RCC 7860 (cell line): ENCODE measurements at places on chromosomes 7 and 10.

DNA sequence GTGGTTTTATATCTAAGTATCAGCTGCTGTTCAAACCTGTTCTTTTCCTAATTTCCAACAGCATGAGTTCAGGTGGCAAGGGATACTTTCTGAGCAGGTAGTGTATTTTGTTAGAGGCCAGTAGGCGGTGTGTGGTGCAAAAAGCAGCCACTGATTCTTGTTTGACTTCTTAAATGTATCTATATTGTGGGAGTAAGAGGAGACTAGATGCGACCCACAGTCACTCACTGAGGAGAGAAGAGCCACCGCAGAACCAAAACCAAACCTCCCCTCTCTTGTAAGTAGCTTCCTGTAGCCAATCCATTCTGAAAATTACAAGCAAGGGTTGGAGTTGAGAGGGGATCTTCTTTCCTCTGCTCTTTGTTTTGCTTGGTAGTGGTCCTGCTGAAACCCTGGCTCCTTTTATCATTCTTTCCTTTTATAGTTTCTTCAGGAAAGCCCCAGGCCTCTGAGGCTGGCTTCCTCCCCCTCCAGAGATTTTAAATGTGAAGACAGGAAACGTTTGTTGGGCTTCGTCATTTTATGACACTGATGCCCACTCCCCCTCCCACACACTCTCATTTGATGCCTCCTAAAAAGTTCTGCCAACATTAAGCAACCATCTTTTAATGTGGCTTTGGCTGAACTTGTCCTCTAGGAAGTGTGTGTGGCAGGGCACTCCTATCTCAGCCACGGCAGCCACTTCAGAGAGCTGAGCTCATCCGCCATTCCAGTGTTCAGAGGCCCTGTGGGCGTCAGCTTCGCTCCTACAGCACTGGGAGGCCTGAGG is 566.0 kb downstream of the SUGCT start:
- DNase-seq = no peak

GRCh38 chr10:56319386-56319785 is 41.7 kb downstream of the ZWINT start:
- DNase-seq = peak; percentile 59

GRCh38 chr7:128210590-128211570 is 30.2 kb upstream of the LEP start:
- no peak for DNase-seq

- no peak for DNase-seq
These were observed 295.9 kb upstream of the ZNF32 start for GRCh38 chr10:43944381-43945093.

DNA sequence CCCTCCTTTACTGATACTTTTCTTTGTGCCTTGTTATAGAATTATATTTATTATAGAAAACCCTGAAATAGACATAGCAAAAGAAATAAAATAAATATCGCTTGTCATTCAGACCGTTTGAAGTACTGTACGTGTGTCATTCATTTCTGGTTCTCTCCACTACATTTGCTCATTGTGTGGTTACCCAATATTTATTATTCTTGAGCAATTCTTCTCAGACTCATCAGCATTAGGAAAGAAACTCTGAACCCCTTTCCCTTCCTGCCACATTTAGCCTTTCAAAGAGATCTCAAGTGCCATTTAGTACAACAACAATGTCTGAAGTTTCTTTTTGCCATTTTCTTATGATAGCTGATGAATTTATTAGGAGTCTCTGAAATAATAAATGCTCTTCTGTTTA is 154.1 kb downstream of the KIAA1217 start:
- no peak for DNase-seq

- peak; percentile 70 for DNase-seq
These were observed 1.8 kb downstream of the PFKFB3 start for GRCh38 chr10:6204341-6205191.

DNA sequence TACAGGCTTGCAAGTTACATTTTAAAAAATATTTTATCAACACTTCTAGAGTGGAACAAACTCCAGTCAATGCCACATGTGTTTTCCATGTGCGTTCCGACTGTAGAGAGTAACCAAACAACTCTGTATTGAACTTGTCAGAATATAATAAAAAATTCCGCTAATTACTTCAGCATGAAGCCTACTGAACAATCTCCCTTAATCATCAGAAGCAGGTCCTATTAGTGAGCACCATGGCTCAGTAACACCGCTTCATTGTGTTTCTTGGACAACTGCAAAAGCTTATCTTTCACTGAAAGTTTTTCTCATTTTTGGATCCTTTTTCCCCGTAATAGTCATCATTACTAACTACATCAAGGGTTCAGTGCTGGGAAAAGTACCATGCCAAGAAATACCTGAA is 117.0 kb downstream of the MKX start:
- DNase-seq = no peak

GRCh38 chr10:93516006-93516380 is 19.6 kb downstream of the CEP55 start:
- no peak for DNase-seq

DNA sequence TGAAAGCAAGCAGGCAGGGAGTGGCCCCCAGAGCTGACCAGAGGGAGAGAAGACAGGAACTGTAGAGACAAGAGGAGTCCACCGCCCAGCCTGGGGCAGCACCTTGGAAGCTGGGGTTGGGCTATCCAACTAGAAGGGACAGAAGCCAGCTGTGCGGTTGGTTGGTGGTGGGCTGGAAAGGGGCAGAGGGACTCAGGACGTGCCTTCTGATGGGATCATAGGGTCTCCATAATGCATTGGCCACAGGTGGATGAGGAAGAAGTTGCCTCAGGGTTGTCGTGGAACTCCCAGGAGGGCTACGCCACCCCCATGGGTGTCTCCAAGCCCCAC is 114.0 kb upstream of the RET start:
- no peak for DNase-seq

- DNase-seq = no peak
These were observed 99.4 kb upstream of the TMEM106B start for GRCh38 chr7:12111422-12112405.

DNA sequence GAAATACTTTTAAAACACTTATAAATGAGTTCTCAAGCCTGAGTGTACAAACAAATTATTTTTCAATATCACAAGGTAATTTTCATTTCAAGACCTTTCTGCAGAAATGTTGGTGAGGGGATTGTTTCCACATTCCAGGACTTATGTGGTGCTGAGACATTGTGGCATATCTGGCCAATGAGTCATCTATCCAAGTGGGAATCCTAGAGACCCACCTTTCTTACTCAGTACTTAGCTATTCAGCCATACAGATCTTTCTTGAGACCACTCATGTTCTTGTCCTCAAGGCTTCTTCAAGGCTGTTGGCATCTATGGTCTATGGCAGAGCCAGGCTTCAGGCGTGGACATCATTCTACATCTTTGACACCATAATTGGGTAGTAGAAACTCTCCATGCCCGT is 225.4 kb downstream of the DKK1 start:
- peak; percentile 85 for DNase-seq

DNA sequence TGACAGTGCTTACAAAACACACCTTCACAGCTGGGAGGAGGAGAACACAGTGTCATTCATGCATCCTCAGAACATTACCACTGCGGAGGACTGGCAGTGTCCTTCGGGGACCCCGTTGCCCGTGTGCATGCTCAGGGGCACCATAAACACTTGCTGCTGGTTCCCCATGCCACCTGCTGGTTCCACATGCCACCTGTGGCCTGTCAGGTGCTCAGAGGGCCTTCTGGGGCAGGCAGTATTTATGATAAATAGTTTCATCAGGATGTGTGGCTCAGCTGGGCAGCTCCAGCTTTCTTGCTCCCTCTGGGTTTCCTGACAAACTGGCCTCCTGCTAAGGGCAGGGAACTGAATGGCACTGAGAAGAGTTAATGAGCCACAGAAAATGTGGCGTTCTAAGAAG is 32.1 kb downstream of the CELF2 start:
- no peak for DNase-seq

DNA sequence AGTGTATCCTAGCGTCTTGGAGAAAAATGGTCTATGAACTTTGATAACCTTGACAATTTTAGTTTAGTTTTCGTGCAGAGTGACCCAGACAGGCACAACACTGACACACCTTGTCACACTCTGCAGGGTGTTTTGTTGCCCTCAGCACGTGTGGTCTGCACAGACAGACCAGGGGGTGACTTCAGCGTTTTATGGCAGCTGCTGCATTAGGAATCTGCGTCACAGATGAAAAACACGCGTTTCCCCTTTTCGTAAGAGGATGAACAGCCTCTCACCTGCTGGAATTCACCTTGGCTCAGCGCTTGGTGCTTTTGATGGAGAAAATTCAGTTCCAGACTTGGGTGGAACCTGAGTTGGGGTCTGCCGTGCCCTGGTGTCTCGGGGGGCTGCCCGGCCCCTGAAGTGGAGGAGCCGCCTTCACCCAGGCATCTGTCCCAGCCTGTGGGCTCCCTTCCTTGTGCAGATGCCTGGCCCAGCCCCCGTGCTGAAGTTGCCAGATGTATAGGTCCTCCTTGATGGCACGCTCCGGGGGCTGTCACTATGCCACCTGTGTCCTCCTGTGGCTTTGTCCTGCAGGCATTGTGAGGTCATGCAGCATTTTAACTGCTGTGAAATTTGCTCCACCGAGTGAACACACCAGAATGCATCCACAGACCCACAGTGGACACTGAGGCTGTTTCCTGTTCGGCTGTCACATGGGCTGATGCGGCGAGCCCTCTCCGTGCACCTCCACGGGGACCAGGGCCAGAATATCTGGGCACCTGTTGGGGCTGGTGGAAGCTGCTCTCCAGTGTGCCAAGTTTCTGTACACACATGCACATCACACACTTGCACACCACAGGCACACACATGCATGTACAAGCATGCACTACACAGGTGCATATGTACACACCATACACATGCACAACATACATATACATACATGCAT is 18.3 kb downstream of the INPP5A start:
- DNase-seq = no peak

DNA sequence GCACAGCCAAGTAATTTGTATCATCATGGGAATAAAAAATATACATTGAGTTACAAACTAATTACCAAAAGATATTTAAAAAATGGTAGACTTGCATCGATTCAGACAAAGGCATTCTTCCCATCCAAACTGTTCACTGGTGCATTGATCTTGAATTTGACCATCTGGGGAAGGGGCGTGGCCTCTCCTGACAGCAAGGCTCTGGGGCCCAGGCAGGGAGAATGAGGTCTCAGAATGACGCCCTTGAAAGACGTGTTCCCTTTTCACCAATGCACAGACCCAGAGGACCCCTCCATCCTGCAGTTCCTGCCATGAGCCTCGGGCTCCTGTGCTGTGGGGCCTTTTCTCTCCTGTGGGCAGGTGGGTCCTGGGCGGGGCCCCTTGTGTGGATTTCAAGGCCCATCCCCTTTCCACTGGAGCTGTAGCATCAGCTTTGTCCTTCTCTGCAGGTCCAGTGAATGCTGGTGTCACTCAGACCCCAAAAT is 91.1 kb upstream of the PRSS58 start:
- no peak for DNase-seq
